ENCODE measurements at places on chromosomes 5 and 9.

GRCh38 chr9:84711936-84712335, 42.4 kb downstream of the NTRK2 start:
- no peak for DNase-seq

- no peak for DNase-seq
These were observed 320.1 kb downstream of the ADGRV1 start for GRCh38 chr5:90878549-90879196.

- no peak for DNase-seq
These were observed 125.7 kb downstream of the COL23A1 start for GRCh38 chr5:178464431-178465048.

- no peak for DNase-seq
These were observed 93.7 kb downstream of the LHX2 start for GRCh38 chr9:124105266-124105665.

GRCh38 chr9:34503406-34503805, 19.4 kb downstream of the ENHO start:
- no peak for DNase-seq

- no peak for DNase-seq
These were observed 128.0 kb downstream of the FANCC start for GRCh38 chr9:95189251-95190098.

Data from GM19239 (cell line).